ENCODE measurements at places on chromosomes 6 and 20. TPM values are rescaled to one million over a fixed set of nuclear protein-coding genes. Genes with fewer than 3 reads are reported as not detected.

The HLA-DQB1 gene
- 6.8 TPM for total RNA-seq

The RAET1L gene
- total RNA-seq: 4.5 TPM

The ULBP2 gene
- not detected for total RNA-seq

The PSMB8 gene
- 54.9 TPM for total RNA-seq

GRCh38 chr6:150463852-150464251, 95.0 kb downstream of the IYD start:
- no peak for DNase-seq

GRCh38 chr6:39426073-39426456, 103.6 kb upstream of the KCNK16 start:
- no peak for DNase-seq

DNA sequence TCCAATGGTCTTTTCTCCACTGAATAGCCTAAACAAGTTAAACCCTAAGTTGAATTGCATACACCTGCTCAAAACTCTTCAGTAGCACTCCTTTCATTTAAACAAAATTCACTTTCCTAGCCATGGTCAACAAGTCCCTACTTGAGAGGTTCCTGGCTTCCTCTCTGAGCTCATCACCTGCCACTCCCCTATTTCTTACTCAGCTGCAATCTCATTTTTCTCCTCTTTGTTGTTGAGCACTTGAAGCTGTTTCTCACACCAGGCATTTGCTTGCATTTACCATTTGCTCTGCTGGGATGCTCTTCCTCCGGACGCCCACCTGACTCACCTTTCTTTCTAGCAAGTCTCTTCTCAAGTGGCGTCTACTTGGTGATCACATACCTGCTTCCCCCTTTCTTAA, 38.5 kb downstream of the EDN1 start:
- DNase-seq: no peak

GRCh38 chr6:106757267-106757666, 127.9 kb downstream of the QRSL1 start:
- no peak for DNase-seq

- DNase-seq: no peak
These were observed 274.6 kb downstream of the PTPRT start for GRCh38 chr20:42915081-42915480.

- peak; percentile 39 for DNase-seq
These were observed 68.6 kb upstream of the CCN6 start for GRCh38 chr6:111985202-111985731.

GRCh38 chr6:18062733-18063132, 59.7 kb downstream of the NHLRC1 start:
- DNase-seq: no peak

DNA sequence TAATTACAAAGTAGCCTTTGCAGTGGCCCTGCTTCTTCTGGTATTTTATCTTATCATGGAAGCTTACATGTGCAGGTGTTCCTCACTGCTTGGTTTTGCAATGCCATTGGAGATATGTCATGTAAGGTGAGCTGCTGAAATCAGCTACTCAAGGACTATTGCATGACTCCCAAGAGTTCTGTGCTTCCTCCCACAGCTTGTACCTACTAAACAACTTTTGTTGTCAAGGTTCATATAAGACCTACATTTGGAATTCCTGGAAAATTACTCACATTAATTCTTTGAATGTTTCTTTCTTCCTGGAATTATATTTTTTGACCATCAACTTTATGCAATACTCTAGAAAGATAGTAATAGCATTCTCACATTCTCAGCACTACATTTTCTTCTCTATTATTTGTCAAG, 427.5 kb upstream of the HSF2 start:
- DNase-seq: no peak

DNA sequence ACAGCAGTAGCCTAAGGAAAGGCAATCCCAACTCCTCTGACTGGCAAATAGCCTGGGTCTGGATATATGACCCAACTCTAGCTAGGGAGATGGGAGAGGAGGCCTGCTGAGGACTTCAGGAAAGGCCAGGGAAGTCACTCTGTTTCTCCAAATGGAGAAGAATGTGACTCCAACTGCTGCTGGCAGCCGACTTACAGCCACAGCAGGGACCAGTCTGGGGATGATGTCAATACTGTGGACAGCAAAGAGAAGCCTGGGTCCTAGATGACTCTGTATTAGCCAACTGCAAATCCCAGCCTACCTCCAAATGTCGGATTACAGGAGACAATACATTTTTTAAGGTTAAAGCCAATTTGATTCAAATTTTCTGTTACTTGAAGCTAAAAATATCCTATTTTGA, 232.6 kb downstream of the FOXC1 start:
- no peak for DNase-seq

DNA sequence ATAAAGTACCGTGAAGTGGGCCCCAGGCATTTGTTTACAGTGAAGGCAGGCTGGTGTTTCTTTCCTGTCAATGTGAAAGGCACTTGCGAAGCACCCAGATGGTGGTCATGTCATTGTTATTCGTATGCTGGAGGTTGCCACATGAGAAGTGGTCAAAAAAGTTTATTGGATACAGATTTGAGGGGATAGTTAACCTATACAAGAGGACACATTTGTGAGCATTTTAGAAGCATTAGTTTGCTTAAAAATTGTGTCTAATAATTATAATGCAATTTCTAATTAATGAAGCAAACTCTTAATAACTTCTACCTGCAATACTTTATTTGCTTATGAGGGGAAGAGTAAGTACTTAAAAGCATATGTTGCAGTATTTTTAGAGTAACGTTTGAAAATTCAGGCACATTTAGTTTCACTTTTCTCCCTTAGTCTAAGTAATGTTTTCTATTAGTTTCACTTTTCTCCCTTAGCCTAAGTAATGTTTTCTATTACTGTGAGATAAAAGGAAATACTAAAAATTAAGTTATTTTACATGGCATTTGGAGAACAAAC, 120.7 kb upstream of the CLDN20 start:
- no peak for DNase-seq

GRCh38 chr6:121647905-121648304, 212.5 kb downstream of the GJA1 start:
- DNase-seq: no peak

- DNase-seq: no peak
These were observed 227.4 kb downstream of the C6orf118 start for GRCh38 chr6:165081944-165082532.

- no peak for DNase-seq
These were observed 350.5 kb downstream of the CDC5L start for GRCh38 chr6:44737829-44738528.

Data from lower leg skin (tissue), 4 donors.